ENCODE measurements at places on chromosomes 4 and X.

- DNase-seq, result no peak
These were observed 41.6 kb downstream of the AFM start for GRCh38 chr4:73523126-73523525.

GRCh38 chr4:95877636-95878035 lies 37.7 kb downstream of the PDHA2 start:
- DNase-seq, result no peak

GRCh38 chr4:178602833-178603232 lies 1160.6 kb upstream of the AGA start:
- no peak for DNase-seq

DNA sequence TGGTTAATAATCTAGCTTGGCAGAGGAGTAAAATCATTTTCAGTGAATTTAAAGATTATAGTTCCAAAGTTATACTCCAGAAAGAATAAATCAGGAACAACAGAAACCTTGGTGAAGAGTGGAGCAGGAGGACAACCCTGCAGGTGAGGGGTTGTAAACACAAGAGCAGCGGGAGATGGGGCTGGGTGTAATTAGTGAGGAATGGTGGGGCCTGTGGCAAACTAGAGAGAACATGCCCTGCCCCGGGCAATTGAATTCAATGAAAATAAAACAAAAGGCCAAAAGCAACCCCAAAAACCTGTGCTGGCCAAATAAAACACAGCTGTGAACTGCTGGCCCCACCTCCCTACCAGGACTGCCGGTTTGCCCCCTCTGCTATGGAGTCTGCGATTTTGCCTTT lies 325.2 kb downstream of the NR3C2 start:
- no peak for DNase-seq

DNA sequence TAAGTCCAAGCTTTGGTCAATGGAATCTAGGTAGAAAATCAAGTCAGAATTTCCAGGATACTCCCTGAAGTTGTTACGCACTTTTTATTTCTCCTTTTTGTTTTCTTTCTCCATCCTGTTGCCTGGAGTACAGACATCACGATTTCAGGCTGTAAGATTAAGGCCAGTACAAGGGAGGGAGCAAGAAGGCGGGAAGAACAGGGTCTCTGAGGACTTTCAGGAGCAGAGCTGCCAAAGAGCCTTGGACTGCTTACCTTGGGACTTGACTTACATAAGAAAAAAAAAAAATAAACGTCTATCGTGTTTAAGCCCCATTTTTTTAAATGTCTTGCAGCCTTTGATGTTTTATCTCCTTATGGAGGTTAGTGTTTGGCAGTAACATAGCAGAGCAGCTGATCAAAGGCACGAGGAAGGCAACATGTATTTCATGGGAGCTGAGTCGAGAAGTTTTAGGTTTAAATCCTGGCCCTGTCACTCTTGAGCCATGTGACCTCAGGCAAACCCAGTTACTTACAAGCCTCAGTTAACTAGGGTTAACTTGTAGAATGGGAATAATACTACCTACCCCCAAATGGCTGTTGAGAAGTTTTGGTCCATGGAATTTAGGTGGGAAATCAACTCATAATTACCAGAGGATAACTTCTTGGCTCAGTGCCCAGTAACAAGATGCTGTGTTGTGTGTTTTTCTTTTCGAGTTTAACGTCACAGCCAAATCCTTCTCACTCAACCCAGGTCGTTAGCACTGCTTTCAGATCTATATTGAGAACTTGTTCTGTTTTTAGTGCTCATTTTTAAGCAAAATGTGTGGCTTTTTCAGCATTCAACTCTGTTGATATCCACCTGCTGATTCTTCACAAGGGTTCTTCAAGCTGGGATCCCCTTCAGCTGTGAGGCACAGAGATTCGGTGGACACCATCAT lies 106.8 kb downstream of the CLNK start:
- no peak for DNase-seq

DNA sequence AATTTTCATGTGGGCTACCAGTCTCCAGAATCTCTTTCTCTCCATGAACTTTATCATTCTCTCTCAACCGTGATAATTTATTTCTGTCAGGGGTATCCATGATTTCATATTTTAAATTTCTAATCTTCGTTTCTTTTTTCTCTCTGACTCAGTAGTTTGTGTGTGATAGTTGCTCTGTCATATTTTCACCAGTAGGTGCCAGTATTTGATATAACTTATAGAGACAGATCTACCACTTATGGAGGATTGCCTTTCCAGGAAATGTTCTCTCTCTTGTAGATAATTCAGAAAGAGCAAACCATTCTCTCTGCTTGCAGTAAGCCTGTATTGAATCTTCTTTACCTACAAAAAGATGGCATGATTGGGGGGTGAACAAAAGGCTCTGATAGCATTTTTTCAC lies 79.3 kb upstream of the DYNLT3 start:
- DNase-seq, result no peak

DNA sequence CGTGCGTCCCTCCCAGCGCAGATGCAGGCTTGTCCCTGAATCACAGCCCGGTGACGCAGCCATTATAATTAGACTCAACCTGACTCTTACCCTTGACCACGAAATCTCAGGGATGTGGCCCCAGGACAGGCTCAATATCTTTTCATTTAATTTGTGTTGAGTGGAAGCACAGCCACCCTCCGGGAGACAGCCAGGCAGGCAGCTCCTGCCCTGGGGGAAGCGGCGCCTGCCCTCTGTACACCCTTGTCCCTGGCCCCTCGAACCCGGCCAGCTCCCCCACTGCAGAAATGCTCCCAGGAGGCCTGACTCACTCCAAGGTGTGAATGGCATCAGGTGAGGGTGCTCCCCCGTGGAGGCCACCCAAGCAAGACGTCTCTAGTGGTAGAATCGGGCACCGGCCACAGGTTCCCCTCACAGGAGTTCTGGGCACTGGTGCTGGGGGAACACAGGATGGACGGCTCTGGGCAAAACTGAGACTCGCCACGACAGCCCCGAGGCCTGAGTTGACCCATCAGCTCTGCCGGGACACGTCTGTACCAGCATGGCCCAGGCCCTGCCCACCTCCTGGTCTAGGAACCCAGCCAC lies 2.7 kb downstream of the CPLX1 start:
- no peak for DNase-seq

GRCh38 chrX:42673301-42673810 lies 104.6 kb downstream of the PPP1R2C start:
- no peak for DNase-seq

DNA sequence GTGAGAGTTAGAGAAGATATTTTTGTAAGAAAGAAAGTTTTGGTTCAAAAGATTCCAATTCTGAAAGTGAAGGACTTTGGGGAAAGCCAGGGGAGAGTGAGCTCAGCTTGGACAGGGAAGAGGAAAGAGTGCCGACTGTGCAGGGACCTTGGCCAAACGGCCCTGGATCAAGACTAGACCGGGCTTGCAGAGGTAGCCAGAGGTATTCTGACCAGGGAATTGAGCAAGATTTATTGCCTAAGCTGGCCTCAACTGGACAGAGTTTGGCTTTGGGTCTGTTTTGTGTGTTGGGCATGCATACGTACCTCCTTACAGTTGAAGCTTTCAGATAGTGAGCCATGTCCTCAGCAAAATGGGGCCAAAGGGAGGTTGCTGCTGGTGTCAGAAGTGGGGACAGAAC lies 11.6 kb downstream of the PLAC1 start:
- DNase-seq, result no peak

- no peak for DNase-seq
These were observed 168.7 kb downstream of the SCFD2 start for GRCh38 chr4:53196882-53197771.

GRCh38 chrX:111047575-111047974 lies 48.4 kb upstream of the PAK3 start:
- no peak for DNase-seq

- DNase-seq, result no peak
These were observed 307.0 kb downstream of the ADGRL3 start for GRCh38 chr4:61507091-61507490.

DNA sequence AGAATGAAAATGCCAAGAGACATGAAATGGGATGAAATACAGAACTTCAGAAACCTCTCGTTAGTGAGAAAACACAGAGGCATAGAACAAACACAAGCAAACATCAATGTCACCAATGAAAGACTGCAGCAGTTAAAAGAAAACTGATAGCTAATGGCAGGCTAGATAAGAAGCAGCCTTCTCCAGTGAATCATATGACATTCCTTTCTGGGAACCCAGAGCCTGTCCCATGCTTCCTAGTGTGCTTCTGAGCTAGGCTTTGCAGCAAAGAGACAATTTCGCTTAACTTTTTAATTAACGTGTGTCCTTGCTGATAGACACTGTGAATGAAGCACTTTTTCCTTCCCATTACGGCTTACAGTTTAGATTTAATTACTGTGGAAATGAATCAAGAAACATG lies 444.6 kb downstream of the IL15 start:
- DNase-seq, result no peak

DNA sequence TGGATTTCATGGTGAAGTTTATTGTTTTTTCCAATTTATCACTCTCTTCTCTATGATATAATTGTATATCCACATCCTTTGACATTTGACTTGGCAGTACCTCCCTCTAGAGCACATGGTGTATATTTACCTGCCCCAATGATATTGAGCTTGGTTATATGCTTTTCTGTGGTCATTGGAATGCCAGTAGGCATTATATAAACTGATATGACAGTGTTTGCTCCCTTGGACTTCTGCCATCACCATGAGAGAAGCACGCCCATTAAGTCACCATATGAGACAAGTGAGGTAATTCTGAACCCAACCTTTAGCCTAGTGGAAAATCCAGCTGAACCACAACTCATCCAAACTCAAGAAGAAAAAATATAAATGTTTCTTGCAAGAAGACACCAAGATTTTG lies 2761.5 kb downstream of the ARAP2 start:
- no peak for DNase-seq

- no peak for DNase-seq
These were observed 8.5 kb downstream of the UNC5C start for GRCh38 chr4:95540227-95540626.

DNA sequence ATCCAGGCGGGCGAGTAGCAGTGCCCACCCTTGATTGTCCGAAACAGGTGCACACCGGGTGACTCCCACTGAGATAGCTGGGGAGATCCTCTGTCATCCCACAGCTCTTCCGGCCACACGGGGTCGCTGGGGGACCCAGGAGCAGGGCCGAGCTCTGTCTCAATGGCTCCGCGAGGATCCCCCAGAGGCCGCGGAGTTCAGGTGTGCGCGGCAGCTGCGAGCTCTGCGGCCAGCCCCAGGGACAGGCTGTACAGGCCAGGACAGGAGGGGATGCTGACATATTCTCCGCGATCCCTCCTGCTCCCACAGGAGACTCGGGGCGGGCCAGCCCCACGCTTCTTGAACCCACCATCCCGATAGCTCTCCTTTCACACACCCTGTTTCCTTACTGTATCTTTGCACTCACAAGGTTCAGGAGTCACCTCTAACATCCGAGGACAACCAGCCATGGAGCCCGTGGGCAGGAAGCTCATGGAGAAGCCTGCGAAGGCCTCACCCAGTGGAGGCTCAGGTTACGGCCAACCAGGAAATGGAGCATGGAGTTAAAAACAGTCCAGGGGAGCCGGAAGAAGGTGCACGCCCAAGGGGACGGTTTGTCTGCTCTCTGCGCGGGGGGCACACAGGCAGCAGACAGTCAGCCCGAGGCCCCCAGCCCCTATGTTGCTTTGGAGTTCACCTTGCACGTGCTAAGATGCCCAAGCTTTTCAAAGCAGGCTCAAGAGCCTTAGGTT lies 77.9 kb upstream of the AMELX start:
- no peak for DNase-seq

DNA sequence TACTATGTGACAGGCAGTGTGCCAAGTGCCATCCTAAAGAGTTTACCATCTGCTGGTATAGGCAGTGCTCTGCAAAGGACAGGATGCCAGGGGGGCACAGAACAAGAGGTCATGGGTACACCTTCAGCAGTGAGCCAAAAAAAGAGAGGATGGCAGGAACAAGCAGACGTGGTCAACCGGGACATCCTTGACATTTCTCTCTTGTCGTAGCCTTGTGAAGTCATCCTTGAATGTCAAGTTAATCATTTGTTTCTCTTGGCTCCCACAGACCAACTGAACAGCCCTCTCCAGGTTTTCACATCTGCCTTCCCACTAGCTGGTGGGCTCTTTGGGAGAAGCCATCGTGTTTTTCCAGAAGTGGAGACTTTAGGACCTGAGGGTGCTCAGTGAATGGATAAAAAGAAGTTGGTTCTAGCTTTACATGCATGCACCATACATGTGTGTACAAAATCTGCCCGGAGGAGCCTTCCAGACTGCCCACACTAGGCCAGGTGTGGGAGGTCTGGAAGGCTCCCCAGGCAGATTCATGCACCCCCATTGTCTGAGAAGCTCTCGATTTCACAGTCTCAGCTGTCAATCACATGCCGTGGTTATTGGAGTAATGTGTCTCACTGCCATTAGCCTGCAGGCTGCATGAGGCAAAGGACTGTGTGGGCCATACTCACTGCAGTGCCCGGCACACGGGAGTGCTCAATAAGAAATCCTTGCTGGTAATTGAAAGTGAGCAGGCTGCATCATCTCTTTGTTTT lies 16.4 kb downstream of the PNMA6F start:
- DNase-seq, result no peak

GRCh38 chrX:125810856-125811255 lies 355.2 kb downstream of the DCAF12L2 start:
- no peak for DNase-seq

DNA sequence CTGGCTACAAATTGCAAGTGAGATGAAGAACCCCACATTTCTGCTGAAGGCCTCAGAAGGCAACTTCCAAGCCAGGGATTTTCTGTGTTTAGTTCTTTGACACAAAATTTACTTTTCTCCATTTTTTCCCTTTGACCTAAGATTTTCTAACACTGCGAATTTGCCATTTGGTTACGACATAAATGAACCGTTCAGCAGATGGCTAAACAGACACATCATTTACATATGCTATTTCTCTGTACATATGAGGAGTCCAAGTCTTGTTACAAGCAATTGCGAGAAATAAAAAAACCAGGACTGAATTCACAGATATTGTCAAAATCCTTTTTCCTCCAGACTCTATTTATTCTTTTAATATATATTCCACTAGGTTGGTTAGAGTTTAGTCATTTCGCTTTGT lies 978.6 kb downstream of the NLGN4X start:
- no peak for DNase-seq

- no peak for DNase-seq
These were observed 168.5 kb upstream of the ATOH1 start for GRCh38 chr4:93660036-93660435.

GRCh38 chrX:18733287-18733686 lies 25.8 kb downstream of the PPEF1 start:
- no peak for DNase-seq

- no peak for DNase-seq
These were observed 373.1 kb upstream of the GNPDA2 start for GRCh38 chr4:45099471-45099870.

DNA sequence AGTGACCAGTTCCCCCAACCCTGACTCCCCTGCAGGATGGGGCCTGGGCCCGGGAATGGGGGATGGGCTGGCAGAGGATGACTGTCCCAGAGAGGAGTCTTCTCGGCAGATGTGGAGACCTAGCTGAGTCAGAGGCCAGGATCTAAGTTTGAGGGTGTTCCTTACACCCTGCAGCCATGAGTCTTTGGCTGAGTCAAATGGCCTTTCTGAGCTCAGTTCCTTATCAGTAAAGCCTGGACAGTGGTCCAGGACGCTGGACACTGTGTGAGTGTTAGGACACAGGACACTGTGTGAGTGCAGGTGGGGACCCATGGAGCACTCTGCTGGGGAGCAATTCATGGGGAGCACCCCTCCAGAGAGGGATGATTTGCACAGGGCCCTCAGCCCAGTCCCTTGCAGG lies 5.0 kb downstream of the IL9R start:
- DNase-seq, result no peak
